ENCODE measurements at places on chromosomes 12 and 14. TPM values are rescaled to one million over a fixed set of nuclear protein-coding genes. Genes with fewer than 3 reads are reported as not detected.

ANG gene
- polyA plus RNA-seq = 63.1 TPM

GRCh38 chr14:29166507-29166906, 399.9 kb downstream of the FOXG1 start:
- H3K27me3 ChIP-seq = no peaks in the 10 kb centered on the region
- DNase-seq = no peak
- H3K36me3 ChIP-seq = no peaks in the 10 kb centered on the region

DNA sequence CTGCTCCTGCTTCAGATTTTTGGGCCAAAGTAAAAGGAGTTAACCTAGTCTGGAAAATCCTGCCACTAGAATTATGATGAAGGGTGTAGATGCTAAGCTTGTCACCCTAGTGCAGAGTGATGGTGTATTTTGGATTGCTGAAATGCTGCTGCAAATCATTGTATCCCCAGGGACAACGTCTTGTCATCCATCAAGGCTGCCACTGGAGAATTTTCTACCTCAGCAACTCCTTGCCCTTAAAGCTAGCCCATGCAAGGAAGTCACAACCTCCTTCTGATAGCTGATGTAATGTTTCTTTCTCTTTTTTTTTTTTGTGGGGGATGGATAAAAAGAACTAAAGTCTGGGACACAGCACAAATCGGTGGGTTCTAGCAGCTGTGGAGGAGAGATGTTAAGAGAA, 139.4 kb upstream of the FRMD6 start:
- H3K4me3 ChIP-seq = no peak overlapping the region
- no peak for DNase-seq
- H3K4me1 ChIP-seq = no peaks in the 10 kb centered on the region
- no peaks in the 10 kb centered on the region for H3K36me3 ChIP-seq
- no peaks in the 10 kb centered on the region for H3K27me3 ChIP-seq
- H3K27ac ChIP-seq = no peak overlapping the region

DNA sequence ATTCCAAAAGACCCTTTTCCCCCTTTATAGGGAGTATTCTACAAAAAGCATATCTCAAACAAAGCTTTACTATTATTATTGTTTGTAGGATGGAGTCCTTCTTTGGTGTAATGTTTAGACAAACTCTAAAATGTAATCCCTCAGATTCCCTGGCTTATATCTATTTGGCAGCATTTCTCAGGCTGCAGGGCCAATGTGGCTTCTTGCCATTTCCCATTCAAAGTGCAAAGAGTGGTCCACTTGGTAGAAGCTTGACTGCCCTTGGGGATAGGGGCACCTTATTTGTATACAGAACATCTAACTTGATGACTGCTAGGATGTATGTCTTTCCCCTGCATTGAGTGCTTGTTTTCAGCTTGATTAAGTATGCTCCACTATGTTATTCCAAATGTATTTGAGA, 242.7 kb downstream of the PRKD1 start:
- no peak overlapping the region for H3K4me3 ChIP-seq
- H3K27me3 ChIP-seq = no peaks in the 10 kb centered on the region
- no peak for DNase-seq

DNA sequence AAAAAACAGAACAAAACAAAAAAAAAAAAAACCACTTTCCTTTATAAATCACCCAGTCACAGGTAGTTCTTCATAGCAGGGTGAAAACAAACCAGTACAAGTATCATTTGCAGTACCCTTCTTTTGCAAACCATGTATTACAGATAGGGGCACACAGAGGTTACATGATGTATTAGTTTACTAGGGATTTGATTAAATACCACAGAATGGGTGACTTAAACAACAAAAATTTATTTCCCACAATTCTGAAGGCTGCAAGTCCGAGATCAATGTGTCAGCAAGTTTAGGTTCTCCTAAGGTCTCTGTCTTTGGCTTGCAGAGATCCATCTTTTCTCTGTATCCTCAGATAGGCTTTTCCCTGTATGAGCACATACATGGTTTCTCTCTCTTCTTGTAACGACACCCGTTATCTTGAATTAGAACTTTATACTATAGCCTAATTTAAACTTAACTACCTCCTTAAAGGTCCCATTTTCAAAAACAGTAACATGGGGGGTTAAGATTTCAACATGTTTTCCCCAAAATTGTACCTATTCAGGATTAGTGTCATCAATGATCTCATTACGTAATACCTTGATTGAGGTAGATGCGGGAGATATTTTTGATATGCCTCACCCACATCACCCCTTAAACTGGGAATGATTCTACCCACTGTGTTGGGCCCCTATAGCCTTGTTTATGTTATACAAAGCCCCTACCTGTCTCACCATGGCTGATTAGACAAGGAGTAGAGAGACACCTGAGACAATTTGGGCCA, 3.5 kb upstream of the CEP128 start:
- no peak for DNase-seq
- no peaks in the 10 kb centered on the region for H3K36me3 ChIP-seq
- no peaks in the 10 kb centered on the region for H3K4me1 ChIP-seq
- no peak overlapping the region for H3K27ac ChIP-seq

DNA sequence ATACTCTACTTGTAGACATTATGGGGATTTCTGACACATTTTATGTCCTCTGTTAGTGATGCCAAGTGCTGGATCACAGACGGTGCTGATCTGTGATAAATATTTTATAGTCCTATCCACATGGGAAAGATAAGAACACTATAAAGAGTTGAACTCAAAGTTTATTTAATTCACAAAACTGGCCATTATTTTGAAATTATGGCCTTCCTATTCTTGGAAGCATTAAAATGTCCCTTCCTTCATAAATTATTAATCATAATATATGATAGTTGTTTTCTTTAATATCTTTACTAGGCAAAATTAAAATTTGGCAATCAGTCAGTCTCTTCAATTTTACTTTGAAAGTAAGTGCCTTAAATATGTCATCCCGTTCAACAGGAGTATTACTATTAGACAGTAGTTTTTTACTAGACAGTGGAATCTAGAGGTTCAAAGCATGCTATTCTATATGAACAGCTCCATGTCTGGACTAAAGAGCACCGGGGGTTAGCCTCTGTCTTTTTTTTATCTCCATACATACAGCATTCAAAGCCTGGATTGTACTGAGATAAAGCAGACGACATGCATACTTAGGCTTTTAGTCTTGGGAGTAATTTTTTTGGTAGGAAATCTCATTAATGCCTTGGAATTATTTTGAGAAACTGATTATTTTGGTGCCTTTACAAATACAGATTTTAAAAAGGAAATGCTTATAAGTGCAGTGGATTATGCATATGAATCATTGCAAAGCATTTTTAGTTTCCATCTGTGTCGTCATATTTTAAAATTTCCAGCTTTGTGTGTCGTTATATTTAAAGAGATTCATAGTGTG, 306.1 kb upstream of the RGS6 start:
- no peak overlapping the region for H3K27ac ChIP-seq
- H3K4me3 ChIP-seq = no peak overlapping the region
- peaks cover 3% of the 10 kb centered on the region for H3K36me3 ChIP-seq
- no peak for DNase-seq
- no peaks in the 10 kb centered on the region for H3K4me1 ChIP-seq
